ENCODE measurements at places on chromosomes 5 and 9.

DNA sequence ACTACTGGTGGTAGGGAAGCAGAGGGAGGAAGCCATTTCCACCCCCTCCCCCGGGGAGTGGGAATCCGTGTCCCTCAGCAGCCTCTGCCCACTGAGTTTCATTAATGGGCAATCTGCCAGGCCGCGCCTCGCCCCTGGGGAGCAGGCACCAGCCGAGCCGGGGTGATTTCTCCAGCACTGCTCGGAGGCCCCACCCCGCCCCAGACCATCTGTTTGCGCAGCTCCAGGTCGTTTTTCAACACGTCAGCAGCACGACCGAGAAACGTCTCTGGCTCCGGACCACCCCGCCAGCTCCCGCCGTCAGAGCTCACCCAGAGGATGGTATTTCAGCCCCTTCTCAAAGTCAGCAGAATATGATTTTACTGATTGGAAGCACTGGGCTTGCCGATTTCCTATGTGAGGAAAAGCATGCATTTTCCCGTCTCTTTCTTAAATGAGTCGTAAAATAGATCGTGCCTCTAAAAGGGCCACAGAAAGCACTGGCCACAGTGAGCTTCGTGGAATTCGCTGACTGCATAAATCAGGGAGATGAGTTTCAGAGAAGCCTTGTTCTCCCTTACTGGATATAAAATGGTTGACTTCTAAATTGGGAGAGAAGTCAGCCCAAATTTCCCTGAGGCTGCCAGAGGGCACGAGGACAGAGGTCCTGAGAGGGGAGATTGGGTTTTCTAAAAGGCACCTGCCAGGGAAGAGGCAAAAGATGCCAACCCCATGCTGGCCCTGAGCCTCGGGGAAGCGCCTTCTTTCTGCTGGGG is 47.0 kb downstream of the OLFM1 start:
- DNase-seq: no peak

DNA sequence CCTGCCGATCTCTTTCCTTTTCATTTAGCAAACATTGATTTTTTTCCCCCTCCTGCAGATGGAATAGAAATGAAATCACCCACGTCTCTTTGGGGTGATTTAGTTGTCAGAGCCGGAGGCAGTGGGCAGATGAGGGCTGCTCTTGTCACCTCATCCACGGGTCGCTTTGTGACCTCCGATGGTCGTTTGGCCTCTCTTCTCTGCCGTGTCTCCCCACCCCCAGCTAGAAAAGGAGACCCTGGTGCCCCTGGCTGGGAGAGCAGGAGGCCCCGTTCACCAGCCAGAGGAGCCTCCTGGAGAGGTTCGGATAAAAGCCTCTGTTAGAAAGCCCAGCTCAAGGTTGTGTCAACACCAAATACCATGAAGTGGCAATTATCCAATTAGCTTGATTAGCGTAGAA is 21.6 kb upstream of the RXRA start:
- DNase-seq: no peak

GRCh38 chr5:154577416-154577815 is 99.4 kb upstream of the HAND1 start:
- no peak for DNase-seq

- no peak for DNase-seq
These were observed 1630.1 kb upstream of the C9orf72 start for GRCh38 chr9:29203244-29203930.

DNA sequence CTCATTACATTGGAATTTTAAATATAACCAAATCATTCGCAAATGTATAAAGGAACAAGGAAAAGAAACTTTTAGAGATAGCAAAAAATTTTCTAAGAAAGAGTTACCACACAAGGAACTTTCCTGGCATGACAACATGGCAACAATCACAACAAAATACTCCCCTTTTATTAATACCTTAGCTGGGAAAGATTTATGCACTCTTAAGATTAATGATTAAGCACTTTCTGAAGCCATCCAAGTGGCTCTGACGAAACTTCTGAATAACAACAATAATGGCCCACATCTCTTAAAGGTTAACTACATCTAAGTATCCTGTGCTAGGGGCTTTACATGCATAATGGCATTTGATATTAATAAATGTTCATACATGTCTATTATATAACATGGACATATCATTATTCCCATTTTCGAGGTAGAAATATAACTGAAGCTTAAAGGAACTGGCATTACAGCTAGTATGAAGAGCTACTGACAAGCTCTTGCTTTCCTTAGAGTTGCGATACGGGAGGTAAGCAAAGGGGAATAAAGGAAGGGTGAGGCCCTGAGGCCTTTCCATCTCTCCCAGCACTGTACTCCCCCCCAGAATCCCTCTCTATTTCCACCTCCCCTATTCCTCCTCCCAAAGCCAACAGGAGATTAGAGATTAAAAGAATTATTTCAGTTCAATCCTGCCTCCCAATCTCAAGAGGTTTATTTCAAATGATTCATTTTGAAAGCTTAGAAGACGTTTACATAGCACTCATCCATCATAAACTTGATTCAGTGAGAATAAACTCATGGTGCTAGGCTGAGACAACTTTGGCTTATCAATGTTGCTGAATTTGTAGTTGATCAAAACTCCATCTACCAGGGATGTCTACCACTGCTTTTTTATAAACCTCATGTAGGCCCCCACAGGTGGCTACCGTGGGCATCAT is 9.6 kb downstream of the MTMR12 start:
- no peak for DNase-seq

DNA sequence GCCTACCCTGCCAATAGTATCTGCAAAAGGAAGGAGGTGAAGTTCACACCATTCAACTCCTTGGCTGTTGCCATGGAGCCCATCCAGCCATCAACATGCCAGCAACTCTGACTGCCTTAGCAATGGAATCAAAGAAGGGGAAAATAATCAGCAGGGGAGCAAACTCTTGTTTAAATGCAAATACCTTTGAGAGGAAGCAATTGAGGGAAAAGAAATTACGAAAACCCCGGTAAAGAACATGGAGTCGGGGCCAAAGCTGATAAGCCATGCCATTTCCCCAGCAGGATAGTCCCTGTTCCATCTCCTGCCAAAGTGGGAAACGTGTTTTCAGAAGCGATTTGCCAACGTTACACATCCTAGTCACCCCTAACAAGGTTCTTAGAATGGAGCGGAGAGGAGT is 69.0 kb downstream of the MFAP3 start:
- no peak for DNase-seq

DNA sequence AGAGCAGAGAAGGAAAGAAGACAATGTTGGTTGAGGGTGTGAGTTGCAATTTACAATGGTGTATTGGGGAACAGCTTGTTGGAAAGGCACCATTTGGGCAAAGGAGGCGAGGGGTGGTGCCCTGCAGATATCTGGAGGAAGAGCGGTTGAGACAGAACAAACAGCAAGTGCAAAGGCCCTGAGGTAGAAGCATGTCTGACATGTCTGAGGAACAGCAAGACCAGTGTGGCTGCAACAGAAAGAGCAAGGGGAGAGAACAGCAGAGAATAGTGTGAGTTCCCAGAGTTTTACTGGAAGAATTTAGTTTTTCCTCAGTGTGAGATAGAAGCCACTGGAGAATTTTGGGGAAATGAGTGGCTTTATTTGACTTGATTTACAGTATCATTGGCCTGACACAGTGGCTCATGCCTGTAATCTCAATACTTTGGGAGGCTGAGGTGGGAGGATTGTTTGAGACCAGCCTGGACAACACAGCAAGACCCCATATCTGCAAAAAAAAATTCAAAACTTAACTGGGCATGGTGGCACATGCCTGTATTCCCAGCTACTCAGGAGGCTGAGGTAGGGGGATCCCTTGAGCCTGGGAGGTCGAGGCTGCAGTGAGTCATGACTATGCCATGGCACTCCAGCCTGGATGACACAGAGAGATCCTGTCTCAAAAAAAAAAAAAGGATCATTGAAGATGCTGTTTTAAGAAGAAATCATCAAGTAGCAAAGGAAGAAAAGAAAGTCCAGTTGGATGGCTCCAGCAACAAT is 13.6 kb downstream of the CMBL start:
- DNase-seq: no peak

- no peak for DNase-seq
These were observed 307.3 kb upstream of the KCNN2 start for GRCh38 chr5:114054594-114054993.

DNA sequence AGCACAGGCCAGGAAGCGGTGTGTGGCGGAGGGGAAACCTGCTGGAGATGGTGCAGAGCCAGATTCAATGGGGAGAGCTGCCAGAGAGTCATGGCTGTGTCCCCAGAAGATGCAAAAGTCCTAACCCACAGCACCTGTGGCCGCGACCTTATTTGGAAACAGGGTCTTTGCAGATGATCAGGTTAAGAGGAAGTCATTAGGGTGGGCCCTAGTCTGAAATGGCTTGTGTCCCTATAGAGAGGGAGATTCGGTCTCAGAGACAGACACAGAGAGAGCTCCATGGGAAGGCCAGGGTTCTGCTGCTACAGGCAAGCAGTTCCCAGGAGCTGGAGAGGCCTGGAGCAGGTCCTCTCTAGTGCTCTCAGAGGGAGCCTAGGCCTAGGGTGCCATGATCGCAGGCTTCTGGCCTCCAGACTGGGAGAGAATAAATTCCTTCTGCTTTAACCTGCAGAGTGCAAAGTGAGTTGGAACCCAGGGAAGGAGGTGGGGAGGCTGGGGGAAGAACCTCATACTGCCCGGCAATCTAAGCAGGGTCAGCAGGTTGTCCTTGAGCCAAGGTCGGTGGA is 1.9 kb upstream of the LPCAT1 start:
- DNase-seq: no peak

- DNase-seq: peak; percentile 45
These were observed 149.0 kb downstream of the SSBP2 start for GRCh38 chr5:81601919-81602318.

- peak; percentile 8 for DNase-seq
These were observed 299.7 kb downstream of the IZUMO3 start for GRCh38 chr9:24245988-24246387.

- DNase-seq: no peak
These were observed 94.1 kb downstream of the FGF18 start for GRCh38 chr5:171513591-171513990.

DNA sequence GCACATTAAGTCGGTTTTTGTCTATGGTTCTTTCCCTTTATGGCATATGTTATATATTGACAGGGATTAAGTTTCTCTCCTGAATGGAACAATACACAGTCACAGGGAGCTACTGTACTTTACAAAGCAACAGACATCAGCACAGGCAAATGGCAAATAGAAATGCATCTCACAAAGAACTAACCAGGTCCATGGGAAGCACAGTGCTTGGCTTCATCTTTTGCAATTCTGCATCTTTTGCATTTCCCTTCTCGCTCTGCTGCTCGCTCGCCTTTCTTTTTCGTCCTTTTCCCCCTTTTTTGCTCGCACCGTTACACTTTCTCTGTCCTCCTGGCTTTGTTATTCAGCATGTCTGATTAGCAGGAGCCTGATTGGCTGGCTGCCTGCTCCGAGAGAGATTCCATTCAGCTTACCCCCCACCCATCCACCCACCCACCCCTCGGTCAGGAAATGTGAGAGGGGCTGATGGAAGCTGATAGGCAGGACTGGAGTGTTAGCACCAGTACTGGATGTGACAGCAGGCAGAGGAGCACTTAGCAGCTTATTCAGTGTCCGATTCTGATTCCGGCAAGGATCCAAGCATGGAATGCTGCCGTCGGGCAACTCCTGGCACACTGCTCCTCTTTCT is at the start of gene ADAMTSL1:
Gene ADAMTSL1, plus strand, starts transcription at position 502 of the 628 bp plus-strand sequence. Its CDS starts 80 bp downstream, at position 582.
- peak; percentile 96 for DNase-seq

GRCh38 chr5:103522586-103522985 is 40.0 kb downstream of the NUDT12 start:
- DNase-seq: no peak

DNA sequence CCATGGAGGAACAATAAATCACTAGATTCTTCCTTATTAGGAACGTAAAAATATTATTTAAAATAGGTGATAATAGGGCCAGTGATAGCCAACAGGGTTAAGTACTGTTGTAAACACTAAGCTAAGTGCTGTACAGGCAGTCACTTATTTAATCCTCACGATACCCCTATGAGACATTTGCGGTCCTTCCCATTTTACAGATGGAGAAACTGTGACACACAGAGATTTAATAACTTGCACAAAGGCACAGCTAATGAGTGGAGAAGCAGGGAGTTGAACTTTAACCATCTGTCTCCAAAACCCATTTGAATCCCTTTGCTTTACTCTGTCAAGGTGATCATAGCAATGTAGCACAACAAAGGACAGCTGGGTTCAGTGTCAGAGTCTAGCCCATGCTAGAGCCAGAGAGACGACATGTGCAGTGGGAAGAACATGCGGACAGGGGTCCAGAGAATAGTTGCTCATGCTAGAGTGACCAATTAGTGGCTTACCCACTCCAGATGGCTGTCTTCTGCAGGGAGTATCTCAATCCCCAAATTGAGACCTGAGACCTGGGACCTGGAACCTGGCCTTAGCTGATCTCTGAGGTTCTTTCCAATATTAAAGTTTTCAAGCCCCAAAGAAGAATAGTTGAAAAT is 28.9 kb downstream of the STXBP1 start:
- no peak for DNase-seq

- DNase-seq: no peak
These were observed 58.7 kb upstream of the TNFSF8 start for GRCh38 chr9:114988962-114989599.

- peak; percentile 28 for DNase-seq
These were observed 29.8 kb downstream of the TARS1 start for GRCh38 chr5:33470544-33470943.

DNA sequence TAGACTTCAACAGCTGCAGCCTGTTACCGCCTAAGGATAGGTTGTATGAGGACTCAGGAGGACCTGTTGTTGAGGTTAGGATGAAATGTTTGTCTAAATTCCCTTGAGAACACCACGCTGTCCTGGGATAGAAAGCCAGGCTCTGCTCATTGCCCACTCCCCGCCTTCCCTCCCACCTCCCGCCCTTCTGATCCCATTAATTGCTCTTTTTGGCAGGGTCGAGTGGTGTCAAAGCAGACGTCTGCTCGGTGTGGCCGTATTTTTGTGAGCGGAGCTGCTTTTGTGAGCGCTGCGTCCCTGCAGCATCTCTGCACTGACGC is 62.3 kb downstream of the SPATA31C2 start:
- no peak for DNase-seq

DNA sequence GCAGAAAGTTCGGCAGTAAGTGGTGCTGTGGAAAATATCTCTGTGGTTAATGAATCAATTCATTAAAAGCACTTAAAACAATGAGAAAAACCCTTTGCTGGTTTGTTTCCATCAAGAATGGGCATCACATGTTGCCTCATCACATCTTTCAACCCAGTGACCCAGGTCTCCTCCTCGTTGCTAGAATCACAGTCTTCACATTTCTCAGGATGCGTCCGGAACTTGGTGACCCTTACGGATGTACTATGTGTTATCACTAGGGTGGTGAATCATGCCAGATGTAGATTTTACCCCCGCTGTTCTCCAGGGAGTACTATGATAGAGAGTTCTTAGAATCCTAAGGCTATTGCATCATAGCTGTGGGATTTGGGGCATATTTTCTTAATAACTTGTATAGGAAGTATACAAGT is 217.9 kb upstream of the KLF4 start:
- DNase-seq: no peak

- no peak for DNase-seq
These were observed 747.6 kb upstream of the EDIL3 start for GRCh38 chr5:85132269-85132668.

- DNase-seq: no peak
These were observed 729.3 kb downstream of the CDH18 start for GRCh38 chr5:19258686-19259085.

- DNase-seq: no peak
These were observed 97.4 kb upstream of the ITGA1 start for GRCh38 chr5:52690236-52690768.

GRCh38 chr5:68673823-68674180 is 420.0 kb upstream of the SLC30A5 start:
- no peak for DNase-seq

All from dermis microvascular lymphatic vessel endothelial cell (primary cell).